ENCODE measurements at places on chromosomes 1 and 21.

DNA sequence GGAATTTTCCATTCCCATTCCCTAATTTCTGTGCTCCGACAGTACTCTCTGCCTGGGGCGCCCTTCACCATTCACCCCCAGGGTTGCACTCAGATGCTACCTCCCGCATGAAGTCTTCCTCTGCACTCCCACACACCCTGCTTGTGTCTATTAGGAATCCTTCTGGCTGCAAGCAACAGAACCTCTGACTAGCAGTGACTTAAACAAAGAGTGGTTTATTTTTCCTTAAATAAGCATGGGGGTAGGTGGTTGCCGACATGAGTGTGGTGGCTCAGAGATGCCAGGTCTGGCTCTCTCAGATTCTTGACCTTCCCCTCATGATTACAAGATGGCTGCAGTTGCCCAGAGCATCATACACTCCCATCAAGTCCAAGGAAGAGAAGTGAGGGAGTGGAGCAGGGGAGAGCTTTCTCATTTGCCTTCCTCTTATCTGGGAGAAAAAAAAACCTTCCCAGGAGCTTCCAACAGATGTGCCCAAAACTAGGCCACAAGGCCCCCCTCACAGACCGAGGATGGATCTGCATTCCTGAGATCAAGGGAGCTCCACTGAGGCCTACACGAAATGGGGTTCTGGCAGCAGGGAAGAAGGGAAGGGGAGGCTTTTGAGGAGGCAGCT, 49.6 kb upstream of the LBR start:
- DNase-seq = no peak

- no peak for DNase-seq
These were observed 51.4 kb downstream of the ACBD3 start for GRCh38 chr1:226135059-226135651.

DNA sequence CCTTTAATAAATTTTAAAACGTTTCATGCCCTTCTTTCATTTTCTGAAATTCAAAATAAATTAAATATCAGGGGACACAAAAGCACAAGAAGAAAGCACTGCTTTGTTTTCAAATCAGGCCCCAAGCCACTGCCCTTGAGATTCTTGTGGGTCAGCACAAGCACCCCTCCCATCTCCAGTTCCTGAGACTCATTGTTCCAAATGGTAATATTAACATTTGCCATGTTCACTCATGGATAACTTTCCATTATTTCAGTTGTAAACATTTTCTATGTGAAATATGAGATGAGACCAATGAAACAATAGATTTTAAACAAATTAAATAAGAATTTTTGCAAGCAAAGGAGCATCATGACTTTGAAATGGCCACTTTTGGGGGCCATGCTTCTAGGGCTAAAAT, 7.7 kb downstream of the OVAAL start:
- no peak for DNase-seq

- no peak for DNase-seq
These were observed 13.4 kb downstream of the TMEM9 start for GRCh38 chr1:201140941-201141260.

GRCh38 chr1:15936025-15936424, 39.9 kb downstream of the ZBTB17 start:
- DNase-seq = no peak

DNA sequence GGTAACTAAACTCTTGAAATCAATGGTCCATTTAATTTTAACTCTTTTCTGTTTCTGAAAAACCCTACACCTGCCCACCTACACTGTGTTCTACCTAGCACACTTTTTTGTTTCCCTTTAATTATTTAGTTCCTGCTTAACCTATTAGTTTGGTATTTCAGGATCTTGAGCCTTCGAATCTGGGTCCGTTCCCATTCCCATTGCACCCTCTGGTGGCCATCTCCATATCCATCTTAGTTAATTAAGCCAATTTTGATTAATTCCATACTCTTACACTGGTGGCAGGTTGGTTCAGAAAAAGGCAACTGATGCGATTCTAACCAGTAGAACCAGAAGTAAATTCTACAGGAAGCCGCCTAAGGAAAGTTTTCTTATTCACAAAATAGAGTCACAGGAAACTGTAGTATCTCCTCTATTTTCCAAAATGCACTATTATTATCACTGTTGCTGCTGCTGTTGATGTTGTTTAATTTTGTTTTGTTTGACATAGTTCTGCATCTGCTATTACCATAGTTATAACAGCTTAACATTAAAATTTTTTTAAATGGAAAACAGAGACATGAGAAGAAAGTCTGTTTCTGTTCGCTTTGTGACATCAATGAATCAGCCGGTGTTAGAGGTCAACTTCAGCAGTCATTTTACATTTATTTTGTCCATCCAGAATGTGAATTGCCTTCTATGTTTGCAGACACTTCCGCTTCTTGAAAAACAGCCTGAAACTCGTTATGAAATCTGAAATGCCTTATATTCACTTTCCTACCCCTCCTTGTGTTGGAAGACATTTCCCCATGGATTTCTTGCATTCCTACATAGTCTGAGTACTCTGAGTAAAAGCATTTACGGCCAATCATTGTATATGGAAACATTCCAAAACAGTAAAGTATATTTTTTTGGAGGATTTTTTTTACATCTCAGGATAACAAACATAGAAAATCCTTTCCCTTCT, 115.5 kb upstream of the NCAM2 start:
- DNase-seq = no peak

DNA sequence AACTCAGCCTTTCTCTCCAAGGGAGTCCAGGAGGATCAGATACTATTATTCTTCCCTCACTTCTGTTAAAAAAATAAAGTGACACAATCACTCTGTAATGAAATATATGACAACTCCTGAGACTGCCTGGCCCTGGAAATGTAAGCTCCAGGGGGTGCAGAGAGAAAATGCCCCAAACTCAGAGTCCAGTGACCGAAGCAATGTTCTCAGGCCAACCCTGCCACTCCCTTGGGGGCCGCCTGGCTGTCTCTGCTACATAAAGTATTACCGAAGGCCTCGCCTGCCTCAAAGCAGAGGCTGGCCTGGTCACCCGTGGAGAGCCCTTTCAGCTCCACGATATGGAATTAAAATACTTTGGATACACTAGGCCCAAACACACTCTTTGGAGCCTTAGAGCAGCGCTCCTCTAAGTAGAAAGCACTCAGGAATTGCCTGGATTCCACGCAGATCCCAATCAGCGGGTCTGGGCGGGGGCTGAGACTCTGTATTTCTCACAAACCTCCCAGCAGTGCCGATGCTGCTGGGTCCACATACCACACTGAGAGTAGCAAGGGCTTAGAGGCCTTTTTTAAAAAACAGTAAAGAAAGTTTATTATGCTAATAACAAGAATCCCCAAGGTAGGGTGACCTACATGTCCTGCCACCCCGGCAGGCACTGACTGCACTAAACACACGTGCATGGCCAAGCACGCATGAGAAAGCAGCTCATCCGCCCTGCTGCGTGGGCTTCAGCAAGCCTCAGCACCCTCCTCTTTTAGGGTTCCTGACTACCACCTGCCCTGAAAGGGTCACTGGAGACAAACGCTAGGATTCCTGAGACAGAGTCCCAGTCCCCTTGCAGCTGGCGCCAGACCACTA, 31.1 kb downstream of the TMCO4 start:
- no peak for DNase-seq

DNA sequence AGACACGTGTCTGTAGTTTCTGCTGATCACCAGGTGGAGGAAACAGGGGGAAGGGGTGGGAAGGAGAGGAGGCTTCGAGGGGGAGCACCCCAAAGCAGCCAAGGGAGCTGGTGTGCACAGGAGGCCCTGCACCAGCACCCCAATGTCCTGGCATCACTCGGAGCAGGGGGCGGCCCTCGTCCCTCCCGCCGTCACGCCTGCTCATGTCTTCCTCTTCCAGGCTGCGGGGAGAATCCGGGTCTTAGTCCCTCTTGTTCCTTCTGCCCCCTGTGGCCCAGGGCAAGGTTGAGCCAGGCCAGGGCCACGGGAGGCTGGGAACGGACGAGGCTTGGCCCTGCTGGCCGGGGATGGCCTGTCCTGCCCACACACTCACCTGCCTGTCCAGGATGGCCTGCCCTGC, 21.4 kb upstream of the ARHGEF16 start:
- DNase-seq = no peak

- DNase-seq = no peak
These were observed 7.5 kb downstream of the NCDN start for GRCh38 chr1:35564884-35565741.

GRCh38 chr1:185404291-185404690, 87.2 kb upstream of the IVNS1ABP start:
- DNase-seq = no peak

GRCh38 chr21:14321042-14321441, 61.9 kb downstream of the HSPA13 start:
- DNase-seq = no peak

DNA sequence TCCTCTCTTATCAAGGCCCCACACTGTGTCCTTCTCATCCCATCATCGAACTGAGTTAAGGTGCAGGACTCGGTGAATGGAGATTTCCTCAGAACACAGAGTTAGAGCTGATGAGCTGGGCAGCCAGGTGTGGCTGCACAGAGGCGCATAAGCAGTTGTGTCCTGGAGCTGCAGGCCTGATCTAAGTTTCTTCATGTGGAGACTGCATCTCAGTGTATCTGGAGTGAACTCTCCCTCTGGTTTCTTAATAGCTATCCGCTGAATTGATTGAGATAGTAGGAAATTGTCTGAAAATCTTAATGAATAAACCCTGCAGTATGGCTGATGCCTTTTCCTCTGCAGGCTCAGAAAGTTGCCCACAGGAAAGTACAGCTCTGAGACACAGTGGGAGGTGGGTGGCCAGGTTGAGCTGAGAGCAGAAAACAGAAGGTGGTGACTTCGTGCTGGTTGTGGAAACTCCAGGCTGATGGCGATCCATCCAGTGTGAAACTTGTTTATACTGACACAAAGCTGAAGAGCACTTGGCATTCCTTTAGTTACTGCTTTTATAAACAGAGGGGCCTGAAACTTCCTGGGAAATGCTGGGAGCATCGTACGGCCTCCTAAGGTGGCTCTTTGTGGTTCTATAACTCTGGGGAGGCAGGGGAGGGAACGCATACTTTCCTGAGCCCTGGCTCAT, 67.4 kb upstream of the F3 start:
- DNase-seq = no peak
